ENCODE measurements at places on chromosomes 3 and 15. TPM values are rescaled to one million over a fixed set of nuclear protein-coding genes. Genes with fewer than 3 reads are reported as not detected.
A peak's percentile ranks its signal among the peaks of the same experiment; 100 is the strongest.

DNA sequence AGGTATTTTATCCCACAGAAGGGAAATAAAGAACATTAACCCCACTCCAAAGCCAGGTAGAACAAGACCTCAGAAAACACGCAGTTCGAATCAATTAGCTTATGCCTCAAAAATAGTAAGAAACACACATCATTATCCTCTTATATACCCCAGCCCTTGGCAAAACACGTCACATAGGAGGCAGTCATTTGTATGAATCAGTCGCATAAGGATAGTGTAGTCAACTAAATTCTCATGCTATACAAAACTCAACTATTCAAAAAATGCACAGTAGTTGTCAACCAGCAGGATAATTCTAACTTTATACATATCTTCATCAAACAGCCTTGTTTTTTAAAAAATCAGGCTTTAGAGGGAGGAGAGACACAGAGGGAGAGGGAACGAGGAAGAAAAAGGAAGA, 298.4 kb downstream of the FOXP1 start:
- no peaks in the 10 kb centered on the region for H3K27me3 ChIP-seq
- DNase-seq: no peak
- no peak overlapping the region for H3K27ac ChIP-seq
- no peak overlapping the region for H3K4me3 ChIP-seq

DNA sequence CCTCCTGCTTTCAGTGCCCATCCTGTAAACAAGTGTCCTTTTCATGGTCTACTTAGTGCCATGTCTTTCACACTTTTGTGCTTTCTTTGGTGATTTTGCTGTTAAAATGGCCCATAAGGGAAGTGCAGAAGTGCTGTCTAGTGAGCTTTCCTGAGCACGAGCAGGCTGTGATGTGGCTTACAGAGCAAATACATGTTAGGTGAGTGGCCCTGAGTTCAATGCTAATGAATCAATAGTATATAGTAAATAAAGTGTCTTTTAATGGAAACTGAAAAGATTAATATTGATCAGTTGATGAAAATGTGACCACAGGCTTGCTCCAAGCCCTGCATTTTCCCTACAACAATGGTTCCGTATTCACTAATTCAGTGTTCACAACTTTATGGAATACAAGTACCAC, 5.7 kb downstream of the SH3BP5 start:
- H3K27ac ChIP-seq: peak overlapping the region; percentile 92
- peaks cover 59% of the 10 kb centered on the region for H3K4me1 ChIP-seq
- no peak for DNase-seq
- peaks cover 29% of the 10 kb centered on the region for H3K36me3 ChIP-seq
- H3K27me3 ChIP-seq: no peaks in the 10 kb centered on the region

GRCh38 chr3:59180006-59180405, 130.2 kb upstream of the CFAP20DC start:
- no peaks in the 10 kb centered on the region for H3K27me3 ChIP-seq
- H3K4me1 ChIP-seq: no peaks in the 10 kb centered on the region
- no peak overlapping the region for H3K27ac ChIP-seq
- no peaks in the 10 kb centered on the region for H3K36me3 ChIP-seq

DNA sequence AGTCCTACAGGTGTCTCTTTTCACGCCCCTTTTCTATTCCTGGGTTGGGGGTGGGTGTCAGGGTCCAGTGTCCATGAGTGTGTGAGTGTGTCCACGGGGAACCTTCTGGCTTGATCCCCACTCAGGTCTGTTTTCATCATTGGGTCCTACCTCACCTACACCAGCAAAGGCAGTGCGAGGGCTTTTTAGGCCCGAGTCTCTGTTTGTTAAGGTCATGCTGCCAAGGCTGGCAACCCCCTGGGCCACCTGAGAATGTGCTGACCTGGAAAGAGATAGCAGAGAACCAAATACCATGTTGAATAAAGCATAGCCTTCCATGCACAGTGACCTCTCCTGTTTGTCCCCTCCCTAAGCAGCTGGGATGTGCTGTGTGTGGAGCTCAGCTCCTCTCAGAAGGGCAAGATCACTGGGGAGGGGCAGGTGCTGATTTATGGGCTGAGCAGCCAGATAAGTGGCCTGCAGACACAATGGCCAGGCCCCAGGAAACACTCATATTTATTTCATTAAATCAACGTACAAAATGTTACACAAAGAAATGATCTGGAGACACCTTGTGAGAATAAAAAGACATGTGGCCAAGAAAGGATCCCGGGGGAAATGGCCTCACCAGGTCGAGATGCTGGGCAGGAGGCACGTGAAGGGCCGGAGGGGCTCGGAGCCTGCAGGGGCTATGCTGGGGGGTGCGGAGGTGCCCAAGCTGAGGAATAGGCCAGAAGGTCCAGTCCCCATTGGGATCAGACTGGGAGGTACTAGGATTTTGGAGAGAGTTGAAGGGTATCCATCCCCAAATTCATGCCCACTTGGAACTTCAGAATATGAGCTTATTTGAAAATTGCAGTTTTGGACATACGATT, 36.1 kb downstream of the RAB6B start:
- no peaks in the 10 kb centered on the region for H3K36me3 ChIP-seq
- H3K4me1 ChIP-seq: no peaks in the 10 kb centered on the region
- no peaks in the 10 kb centered on the region for H3K27me3 ChIP-seq

- no peaks in the 10 kb centered on the region for H3K4me1 ChIP-seq
- no peak overlapping the region for H3K4me3 ChIP-seq
- H3K27ac ChIP-seq: no peak overlapping the region
- no peaks in the 10 kb centered on the region for H3K27me3 ChIP-seq
- no peaks in the 10 kb centered on the region for H3K36me3 ChIP-seq
- DNase-seq: no peak
These were observed 63.2 kb downstream of the DLG1 start for GRCh38 chr3:197234947-197235914.

SLC6A20 gene
- 2.1 TPM for total RNA-seq

WDR72 gene
- total RNA-seq: 6.3 TPM

RNU5B-1 gene
- total RNA-seq: not detected

PRRT3 gene
- total RNA-seq: 1.6 TPM

SPCS1 gene
- total RNA-seq: 13.6 TPM

Measured in upper lobe of left lung (tissue), 6 donors.